Renal cortical epithelial cell (primary cell): ENCODE measurements at places on chromosomes 11 and 22.

DNA sequence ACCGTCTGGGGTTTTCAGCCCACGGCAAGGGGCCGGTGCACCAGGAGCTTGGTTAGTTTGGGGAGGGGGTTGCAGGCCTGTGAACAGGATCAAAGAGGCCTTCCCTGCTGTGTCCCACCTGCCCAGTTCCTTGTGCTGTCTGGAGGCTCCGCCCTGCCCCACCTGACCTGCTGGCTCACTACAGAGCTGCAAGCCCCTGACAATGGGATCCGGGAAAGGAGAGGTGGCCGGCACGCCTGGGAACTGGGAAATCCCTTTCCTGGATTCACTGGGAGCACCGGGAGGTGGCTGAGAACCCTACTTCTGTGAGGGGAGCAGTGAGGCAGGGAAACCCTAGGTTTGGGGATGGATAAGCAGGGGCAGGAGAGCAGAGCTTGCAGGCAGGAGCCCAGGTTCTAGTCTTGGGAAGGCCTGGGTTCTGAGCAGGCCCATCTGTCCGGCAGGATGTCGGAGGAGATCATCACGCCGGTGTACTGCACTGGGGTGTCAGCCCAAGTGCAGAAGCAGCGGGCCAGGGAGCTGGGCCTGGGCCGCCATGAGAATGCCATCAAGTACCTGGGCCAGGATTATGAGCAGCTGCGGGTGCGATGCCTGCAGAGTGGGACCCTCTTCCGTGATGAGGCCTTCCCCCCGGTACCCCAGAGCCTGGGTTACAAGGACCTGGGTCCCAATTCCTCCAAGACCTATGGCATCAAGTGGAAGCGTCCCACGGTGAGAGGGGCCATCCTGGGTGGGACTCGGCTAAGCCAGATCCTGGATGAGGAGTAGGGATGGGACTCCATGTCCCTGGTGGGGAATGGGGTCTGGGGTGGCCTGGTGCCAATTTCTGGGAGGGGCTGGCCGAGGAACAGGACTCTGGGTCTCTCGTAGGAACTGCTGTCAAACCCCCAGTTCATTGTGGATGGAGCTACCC lies 786 bp downstream of the CAPN1 start:
- DNase-seq = peak; percentile 26

DNA sequence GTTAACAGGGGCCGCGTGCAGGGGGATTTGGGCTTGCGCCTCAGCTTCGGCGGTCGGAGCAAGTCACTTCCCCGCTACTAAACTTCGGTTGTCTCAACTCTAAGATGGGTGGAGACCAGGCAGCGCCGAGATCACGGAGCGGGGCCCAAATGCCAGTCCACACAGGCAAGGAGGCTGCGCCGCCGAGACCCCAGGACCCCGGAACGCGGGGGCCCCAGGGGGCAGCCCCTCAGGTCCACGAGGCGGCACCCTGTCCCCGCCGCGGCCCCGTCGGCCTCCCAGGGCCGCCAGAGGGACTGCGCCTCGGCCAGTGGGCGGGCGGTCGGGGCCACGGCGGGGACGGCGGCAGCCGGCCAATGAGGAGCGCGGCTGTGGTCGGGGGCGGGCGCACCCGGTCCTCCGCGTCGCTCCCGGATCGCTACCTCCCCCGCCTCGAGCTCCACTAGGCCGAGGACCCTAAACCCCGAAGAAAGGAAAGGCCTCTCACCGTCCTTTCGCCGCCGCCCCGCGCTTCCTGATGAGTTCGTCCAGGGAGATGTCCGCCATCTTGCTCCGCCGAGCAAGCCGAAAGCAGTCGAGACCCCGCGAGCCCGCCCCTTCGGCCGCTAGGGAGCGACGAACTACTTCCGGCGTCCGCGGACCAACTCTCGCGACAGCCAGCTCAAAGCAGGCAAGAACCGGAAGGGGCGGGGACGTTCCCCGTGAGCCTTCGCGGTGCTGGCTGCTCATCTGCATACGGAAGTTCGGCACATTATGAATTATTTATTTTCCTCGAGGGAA lies at the start of gene POLDIP3:
TSS of gene POLDIP3 (minus strand) at position 572 of the 780 bp plus-strand sequence. CDS start at position 546, 26 bp downstream.
- DNase-seq = peak; percentile 93

GRCh38 chr11:120288021-120288420 lies 37.1 kb upstream of the TLCD5 start:
- no peak for DNase-seq

GRCh38 chr11:2816523-2816922 lies 69.1 kb downstream of the CDKN1C start:
- DNase-seq = no peak

GRCh38 chr11:64245797-64246620 lies 734 bp downstream of the PPP1R14B start:
- DNase-seq = peak; percentile 85

DNA sequence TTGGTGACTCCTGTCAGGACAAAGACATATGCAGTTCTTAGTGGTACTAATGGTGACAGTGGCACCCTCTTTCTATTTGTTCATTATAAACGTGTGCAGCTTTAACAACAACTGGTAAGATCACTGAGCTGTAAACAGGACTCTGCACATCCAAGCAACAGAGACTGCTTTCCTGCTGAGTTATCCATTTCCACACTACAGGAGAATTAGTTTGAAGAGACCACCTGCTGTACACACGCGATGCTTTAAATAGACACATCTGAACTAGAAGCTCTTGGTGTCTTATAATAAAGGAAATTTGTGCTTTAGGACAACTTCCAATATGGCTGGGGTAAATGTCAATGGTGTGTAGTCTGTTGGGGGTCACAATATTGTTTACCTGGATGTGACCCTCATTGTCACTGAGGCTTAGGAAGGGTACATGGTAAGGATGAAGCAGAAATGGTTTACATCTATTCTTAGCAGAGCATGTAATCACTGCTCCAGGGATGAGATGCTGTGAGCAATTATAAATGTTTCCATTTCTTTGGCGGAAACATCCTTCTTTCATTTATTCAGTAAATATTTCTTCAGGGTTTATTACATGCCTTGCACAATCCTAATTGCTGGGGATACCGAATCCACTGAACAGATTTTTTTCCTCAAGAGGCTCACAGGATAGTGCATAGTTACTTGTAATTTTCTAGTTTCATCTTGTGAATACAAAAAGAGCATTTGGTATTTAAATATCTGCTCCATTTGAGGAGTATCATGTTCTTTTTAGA lies 354.0 kb upstream of the CCDC90B start:
- DNase-seq = no peak

DNA sequence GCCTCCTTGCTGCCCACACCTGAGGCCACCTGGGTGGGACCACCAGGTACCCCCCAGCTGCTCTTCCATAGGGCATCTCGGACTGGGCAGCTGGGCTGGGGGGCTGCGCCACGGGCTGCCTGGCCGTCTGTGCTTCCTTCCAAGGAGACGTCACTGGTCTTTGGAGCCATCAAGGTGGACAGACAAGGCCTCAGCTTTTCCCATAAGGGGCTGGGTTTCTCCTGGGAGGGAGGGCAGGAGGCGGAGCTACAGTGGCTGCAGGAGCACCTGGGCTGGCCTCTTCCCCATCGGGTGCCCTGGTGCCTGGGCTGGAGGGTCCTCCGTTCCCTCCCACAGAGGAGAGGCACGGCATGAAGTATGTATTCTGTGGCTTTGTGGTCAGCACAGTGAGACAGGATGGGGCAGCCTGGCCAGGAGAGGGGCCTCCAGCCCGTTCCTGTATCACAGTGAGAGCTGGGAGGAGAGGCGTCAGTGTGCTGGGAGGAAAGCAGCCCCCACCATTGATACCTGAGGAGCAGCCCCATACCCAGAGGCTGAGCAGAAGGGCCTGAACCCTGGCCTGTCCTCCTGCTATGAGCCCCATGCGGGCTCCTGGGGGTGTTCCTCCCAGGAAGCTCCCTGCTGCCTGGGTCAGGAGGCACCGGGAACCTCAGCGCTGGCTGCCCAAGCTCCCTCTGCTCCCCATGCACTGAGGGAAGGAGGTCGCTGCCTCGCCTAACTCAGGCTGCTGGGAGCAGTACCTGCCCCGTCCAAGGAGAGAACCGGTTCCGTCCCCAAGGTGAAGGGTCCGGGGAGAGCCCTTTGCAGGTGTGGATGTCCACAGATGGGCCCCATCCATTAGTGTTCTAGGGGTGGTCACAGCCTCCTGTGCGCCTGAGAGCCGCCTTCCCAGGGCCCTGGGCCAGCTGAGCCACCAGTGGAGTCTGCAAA lies 1075.0 kb downstream of the BRD1 start:
- no peak for DNase-seq

- DNase-seq = no peak
Measured at GRCh38 chr11:73152861-73153483, 10.9 kb upstream of the FCHSD2 start.

- DNase-seq = no peak
Measured at GRCh38 chr11:68041617-68042218, 2.9 kb downstream of the TCIRG1 start.

DNA sequence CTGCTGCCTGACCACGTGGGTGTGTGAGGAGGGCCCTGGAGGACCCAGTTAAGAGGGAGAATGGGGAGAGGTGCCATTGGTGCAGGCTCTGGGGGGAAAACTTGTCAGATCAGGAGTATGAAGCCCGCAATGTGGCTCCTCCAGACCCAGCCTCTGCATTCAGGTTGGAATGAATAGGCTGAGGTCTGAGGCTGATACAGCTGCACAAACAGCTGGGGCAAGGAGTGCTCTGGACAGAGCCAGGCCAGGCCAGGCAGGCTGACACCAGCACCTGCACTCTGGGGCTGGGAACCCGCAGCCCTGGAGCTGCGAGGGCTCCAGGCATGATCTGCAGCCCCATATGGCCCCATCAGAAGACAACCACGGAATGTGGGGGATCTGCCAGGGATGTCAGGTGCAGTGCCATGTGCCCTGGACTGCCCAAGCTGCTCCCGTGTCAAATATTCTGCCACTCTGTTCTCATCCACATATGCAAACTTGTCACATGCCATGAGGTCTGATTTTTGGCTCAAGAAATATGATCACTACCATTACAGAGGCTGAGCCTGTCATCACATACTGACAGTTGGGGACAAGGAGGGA lies 27.2 kb upstream of the KCNJ11 start:
- no peak for DNase-seq

DNA sequence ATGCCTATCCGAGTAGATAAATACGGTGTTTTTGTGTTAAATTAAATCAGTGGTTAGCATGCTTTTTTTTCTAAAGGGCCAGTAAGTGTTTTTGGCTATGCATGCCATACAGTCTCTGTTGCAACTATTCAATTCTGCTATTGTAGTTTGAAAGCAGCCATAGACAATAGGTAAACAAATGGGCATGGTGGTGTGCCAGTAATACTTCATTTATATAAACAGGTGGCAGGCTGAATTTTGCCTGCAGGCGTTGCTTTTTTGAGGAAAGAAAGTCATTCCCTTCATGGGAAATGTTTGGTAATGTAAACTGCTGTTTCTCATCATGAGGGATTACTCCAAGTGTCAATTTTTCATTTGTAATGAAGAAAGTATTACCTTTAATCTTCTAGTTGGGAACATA lies 106.5 kb downstream of the TMEM135 start:
- DNase-seq = peak; percentile 15

DNA sequence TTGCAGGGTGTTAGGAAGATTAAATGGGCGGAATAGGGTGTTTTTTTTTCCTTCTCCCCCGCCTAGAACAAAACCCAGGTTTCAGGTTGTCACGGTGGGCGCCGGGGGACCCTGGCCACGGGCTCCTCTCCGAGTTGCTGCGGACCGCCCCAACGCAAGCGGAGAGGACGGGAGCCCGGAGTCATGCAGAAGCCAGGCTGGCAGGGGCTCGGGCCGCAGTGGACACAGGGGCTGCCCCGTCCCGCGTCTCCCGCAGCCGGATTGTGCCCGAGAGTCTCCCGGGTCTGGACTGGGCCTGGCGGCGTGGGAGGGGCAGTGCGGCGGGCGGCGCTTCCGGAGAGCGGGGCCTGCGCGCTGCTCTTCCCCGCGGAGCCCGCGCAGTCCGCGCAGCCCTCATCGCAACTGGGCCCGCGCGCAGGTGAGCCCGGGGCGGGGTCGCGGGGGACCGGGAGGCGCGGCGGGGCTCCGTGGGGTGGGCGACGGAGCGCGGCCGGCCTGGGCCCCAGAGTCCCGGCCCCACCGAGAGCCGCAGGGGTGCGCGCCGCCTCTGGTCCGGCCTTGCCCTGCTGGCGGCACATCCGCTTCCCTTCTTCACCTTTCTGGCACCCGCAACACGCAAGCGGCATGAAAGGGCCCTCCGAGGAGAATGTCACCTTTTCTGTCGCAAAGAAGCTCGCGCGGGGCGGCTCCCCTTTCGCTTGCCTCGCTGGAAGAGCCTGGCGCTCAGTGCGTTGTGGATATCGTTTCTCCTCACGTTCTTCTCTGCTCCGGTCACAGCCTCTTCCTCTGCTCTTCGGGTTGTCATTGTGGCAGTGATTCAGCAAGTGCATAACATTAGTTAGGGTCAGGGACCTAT lies at the start of gene TIRAP:
TSS of gene TIRAP (plus strand) at position 358 of the 856 bp plus-strand sequence. CDS start 7,802 bp downstream, outside the sequence.
- peak; percentile 61 for DNase-seq
